IPS-NIHi11 (cell line): ENCODE measurements at places on chromosomes 4 and X.

DNA sequence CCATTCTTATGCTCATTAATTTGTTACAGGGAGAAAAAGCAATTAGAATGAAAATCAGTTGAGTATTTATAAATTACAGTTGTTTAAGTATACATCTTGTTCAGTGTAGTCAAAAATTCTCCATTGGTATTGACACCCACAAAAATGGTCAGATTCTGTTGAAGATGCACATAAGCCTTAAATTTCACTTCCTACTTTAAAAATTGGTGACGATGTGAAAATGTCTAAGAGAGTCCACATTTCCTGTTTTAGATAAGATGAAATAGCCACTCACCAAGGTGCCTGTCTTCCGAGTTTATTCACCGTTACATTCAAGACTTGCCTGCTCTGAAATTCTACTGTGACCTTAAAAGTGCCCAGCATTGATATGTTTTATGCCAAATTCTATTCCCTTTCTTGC, 93.6 kb downstream of the GPR143 start:
- DNase-seq: no peak

GRCh38 chr4:185711726-185712125, 100.3 kb downstream of the SORBS2 start:
- DNase-seq: no peak

GRCh38 chr4:182208526-182209050, 34.6 kb upstream of the TENM3 start:
- DNase-seq: no peak

DNA sequence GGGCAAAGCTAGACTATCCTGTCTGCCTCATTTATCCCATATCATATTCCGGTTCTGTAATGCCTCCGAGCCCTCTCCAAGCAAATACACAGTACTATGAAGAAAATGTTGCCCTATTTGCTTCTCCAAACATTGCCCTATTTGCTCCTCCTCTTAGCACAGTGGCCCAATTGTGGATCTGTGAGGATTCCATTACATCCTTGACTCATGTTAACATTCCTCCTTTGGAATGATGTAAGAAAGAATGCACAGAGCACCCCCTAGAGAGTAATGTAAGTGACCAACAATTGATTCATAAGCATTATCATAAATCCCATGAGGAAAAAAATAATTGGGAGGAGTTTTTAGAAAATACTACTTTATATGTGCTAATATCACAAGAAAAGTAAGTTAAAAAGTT, 11.3 kb upstream of the BTC start:
- DNase-seq: peak; percentile 22

GRCh38 chr4:78667325-78667724, 108.8 kb upstream of the BMP2K start:
- no peak for DNase-seq

- no peak for DNase-seq
These were observed 121.2 kb upstream of the TLL1 start for GRCh38 chr4:165751882-165752281.

DNA sequence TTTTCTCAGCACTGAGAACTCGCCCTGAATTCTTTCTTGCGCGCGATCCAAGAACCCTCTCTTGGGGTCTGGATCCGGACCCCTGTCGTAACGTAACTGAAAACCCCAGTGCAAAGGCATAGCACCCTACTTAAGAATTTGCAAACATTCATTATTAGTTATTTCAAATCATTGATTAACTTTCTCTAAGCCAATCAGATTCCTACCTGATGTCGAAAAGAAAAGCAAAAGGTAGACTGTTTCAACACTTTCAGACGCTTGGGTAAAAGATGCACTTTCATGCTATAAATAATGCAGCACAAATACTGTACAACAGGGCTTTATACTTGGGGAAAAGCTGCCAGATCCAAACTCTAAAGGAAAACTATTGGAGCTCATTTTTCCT, 817 bp upstream of the WDR19 start:
- no peak for DNase-seq

GRCh38 chr4:148344352-148344751, 97.9 kb downstream of the NR3C2 start:
- DNase-seq: no peak

- DNase-seq: no peak
These were observed 98.2 kb downstream of the KLHL8 start for GRCh38 chr4:87122252-87122651.

DNA sequence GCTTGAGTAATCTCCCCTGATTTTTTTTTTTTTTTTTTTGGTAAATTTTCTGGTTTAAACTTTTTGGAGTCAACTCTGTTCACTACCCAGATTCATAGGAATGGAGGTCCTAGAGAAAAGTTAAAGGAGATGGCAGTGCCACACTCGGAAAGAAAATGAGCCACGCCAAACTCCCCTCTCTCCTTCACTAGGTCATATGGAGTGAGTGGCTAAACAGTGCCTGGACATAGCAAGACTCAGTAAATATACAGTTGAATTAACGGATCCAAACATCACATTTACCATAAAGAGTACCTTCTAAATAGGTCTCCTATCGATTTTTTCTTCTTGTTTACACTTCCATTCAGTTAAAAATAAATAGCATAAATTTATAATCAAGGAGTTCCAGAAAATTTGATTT, 13.6 kb upstream of the AMTN start:
- DNase-seq: no peak

- no peak for DNase-seq
These were observed 260.7 kb upstream of the GIMD1 start for GRCh38 chr4:106629268-106629625.

DNA sequence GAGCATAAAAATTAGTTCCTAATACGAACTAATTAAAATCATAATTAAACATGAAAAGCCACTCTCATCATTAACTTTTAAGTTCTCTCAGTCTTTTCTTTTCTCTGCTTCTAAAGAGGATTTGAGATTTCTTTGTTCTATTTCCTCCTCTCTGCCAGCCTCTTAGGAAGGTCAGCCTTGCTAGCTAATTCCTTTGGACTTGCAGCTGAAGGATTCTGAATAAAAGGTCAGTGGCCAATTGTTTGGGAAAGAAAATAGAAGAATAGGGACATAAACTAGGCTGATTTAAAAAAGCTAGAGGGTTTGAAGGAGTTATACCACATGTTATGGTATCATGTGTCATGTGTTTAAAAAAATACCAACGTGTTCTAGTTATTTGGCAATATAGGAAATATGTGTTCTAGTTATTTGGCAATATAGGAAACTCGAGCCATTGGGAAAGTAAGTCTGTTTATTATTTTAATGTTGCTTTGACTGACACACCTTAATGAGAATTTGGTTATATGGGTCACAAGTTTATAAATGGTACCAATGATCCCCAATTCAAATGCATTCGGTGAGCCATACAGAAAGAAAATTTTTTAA, 1668.7 kb upstream of the PCDH7 start:
- no peak for DNase-seq

DNA sequence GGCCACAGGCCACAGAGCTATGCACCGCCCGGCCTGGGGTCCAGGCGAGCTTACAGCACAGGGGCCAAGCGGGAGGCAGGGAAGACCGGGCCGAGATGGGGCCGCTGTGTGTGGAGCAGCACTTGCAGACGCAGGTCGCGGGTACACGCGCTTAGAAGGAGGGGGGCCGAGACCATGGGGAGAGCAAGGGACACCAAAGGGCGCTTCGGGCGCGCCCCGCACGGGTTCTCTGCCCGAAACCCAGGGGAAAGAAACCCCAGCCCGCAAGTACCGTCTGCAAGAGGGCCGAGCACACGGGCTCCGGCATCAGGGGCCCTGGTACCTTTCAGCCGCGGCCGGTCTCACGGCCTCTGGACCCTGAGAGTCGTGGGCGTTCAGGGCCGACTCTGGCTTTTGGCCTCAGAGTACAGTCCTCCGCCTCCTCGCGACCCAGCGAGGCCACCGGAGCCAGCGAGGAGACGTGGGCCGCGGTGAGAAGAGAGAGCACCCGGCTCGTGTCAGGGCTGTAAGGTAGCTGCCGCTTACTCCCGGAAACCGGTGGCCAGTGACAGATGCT, 342 bp downstream of the EOLA2 start:
- DNase-seq: no peak

- DNase-seq: no peak
These were observed 418.0 kb downstream of the NLGN4X start for GRCh38 chrX:5810636-5811035.

GRCh38 chr4:88041626-88042025, 34.2 kb downstream of the PKD2 start:
- no peak for DNase-seq

DNA sequence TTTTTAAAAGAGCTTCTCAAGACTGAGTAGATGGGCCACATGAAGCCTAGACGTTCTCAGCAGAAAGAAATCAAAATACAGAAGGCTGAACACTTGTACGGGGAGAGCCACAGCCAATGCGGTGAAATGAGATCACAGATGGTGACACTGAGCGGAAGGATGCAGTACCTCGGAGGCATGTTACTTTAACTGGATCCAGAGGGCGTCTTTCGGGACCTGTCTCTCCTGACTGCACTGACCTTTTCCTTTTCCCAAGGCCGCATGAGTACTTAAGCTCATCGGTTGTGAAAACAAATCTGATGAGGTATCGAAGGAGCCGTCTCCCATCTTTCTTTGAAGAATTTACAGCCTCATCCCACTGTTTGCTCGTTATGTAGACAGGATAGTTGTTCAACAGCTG, 32.6 kb downstream of the BEND4 start:
- DNase-seq: peak; percentile 18

GRCh38 chr4:24003496-24003895, 113.6 kb upstream of the PPARGC1A start:
- DNase-seq: peak; percentile 30

GRCh38 chr4:76950956-76951671, 1.6 kb downstream of the SEPTIN11 start:
- DNase-seq: peak; percentile 43

- DNase-seq: no peak
These were observed 1.1 kb downstream of the PCYT1B start for GRCh38 chrX:24646006-24646405.

GRCh38 chrX:119189595-119189994, 46.5 kb upstream of the PGRMC1 start:
- no peak for DNase-seq

- no peak for DNase-seq
These were observed 69.1 kb downstream of the TET2 start for GRCh38 chr4:105215609-105216313.
